ENCODE measurements at places on chromosomes 12 and 14.

DNA sequence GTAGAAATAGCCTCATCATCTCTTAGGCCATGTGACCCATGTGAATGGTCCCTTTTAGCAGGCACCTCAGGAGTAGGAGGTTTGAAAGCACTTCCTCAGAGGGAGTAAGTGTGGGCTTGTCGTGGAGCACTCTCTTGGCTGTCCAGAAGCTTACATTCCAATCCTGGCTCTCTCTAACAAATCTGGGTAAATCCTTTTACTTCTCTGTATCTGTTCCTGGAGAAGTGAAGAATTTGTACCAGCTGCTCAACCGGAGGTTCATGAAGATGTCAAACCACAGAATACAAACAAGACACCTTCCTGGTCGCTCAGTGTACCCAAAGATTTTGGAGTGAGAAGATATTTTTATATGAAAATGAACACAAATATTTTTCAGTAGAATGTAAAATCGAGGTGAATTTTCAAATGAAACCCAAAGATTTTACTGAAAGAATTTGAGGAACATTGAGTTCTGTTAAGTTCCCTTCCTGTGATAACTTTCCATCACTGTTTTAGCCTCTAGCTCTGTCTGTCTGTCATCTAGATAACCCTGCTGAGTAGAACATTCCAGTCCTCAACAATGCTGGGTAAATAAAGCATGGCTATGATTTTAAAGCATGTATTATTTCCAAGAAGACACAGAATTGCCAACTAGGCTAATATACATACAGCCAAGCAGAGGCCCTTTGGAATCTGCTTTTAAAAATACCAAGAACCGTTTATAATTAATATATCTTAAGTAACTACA, 263.9 kb upstream of the RGS6 start:
- DNase-seq = no peak

GRCh38 chr14:54920052-54920451, 17.4 kb upstream of the GCH1 start:
- no peak for DNase-seq

DNA sequence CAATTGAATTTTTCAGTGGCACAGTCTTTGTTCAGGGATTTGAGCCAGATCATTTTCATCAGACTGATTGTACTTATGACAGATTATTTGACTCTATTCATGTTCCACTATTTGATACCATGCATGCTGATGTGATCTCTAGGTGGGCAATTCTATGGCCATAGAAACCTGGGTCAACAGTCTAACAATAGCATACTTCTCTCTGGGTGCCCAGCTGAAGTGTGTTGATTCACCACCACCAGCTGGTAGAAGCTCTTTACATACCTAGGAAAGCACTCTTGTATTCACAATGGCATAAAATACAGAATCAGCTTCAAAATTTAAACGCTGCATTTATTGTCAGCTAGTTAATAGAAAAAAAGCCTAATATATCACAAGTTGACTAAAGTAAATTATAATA, 90.2 kb upstream of the TMTC2 start:
- no peak for DNase-seq

DNA sequence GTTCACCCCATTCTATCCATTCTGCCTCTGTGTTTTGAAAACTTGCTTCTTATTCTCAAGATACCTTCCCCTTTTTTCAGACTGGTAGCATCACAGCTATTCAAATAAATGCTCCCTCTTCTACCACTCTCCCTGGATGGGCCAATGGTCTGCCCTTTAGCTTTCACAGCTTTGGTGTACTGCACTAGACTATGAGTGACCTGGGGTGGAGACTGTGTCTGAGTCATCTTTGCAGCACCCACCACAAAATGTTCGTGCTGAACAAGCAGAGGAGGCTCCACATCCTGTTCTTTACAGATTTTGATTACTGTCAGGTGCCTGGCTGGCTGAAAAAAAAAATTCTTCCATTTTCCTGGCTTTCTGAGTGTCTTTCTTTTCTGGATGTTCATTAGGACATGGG, 1104.1 kb upstream of the TMEM132C start:
- DNase-seq = peak; percentile 71

GRCh38 chr12:79827484-79827883, 107.4 kb downstream of the PPP1R12A start:
- DNase-seq = no peak

- peak; percentile 86 for DNase-seq
Measured at GRCh38 chr12:105741786-105742566, 396.8 kb downstream of the NUAK1 start.

DNA sequence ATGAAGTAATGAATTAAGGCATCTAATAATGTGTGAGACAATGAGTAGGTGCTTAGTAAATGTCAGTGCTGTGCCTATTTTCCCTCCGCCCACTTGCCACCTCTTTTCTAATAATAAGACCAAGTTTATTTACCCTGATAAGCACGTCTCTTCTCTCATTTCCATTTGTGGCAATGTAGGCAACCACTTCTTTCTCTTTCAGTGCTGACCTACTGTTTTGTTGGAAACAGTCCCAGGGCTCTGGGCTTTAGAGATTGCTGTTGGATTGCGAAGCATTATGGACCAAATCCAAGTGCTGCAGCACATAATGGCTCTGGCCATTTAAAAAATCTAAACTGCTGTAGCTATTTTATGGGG, 141.3 kb upstream of the PLEKHG7 start:
- DNase-seq = peak; percentile 93

- DNase-seq = no peak
Measured at GRCh38 chr14:55523321-55523720, 56.7 kb upstream of the KTN1 start.

GRCh38 chr12:65188179-65188701, 18.9 kb downstream of the LEMD3 start:
- DNase-seq = no peak

- no peak for DNase-seq
Measured at GRCh38 chr12:71719647-71720370, 33.9 kb downstream of the TMEM19 start.

DNA sequence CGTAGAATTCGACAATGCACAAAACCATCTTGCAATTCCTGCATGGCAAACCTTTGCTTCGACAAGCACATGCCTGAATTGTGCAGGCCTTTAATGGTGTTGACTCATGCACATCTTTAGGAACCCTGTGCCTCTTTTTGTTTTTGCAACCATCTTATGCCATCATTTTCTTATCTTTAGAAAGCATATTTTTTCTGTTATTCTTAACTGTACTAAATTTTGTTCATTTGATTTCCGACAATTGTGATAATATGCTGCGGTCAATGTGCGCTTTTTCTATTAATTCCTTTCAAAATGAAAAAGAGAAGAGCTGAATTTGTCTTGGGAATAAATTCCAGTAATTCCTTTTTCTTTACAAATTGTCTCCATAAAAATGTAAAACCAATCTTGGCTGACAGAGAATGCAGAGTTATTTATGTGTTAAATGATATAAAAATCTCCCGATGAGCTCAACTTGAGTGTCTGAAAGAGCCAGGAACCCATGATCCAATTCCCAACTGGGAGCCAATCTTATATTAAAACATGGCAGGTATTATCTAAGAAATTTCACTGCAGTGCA, 20.1 kb upstream of the CDK17 start:
- DNase-seq = no peak

GRCh38 chr12:95258151-95258550, 40.5 kb downstream of the VEZT start:
- no peak for DNase-seq

DNA sequence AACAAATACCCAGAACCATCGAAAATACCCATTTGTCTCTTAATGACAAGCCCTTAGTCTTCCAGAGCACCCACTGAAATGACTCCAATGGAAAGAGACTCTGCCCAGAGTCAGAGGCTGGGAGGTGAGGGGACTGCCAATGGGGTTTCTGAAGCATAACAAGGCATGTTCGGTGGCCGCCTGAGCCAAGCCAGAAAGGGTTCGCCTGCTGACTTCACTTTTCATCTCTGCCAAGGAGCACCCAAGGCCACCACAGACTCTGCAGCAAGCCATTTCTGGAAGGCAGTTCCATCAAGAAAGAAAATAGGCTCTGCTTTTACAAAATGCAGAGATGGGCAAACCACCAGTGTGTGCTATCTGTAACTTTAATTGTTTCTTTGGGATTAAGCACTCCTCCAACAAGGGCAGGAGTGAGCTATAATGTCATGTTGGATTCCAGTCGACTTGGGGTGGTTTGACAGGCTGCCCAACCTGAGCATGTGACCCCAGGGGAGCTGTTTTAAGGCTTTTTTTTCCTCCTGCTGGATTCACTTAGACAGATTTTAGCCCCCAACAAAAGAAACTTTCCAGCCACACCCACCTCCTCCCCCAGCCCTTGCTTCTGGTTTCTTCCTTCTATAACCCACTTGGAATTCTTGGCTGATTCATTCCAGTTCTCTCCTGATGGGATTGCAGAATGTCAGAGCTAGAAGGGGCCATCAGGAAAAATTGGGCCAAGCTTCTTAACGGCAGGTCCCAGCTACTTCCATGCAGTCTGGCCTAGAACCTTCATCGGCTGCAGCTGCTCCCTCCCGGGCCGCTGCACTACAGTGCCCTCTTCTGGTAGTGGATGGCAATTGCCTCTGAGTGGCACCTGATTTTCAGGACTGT, 24.1 kb downstream of the CKAP4 start:
- peak; percentile 47 for DNase-seq

GRCh38 chr14:54837508-54838149, 65.0 kb downstream of the GCH1 start:
- no peak for DNase-seq

DNA sequence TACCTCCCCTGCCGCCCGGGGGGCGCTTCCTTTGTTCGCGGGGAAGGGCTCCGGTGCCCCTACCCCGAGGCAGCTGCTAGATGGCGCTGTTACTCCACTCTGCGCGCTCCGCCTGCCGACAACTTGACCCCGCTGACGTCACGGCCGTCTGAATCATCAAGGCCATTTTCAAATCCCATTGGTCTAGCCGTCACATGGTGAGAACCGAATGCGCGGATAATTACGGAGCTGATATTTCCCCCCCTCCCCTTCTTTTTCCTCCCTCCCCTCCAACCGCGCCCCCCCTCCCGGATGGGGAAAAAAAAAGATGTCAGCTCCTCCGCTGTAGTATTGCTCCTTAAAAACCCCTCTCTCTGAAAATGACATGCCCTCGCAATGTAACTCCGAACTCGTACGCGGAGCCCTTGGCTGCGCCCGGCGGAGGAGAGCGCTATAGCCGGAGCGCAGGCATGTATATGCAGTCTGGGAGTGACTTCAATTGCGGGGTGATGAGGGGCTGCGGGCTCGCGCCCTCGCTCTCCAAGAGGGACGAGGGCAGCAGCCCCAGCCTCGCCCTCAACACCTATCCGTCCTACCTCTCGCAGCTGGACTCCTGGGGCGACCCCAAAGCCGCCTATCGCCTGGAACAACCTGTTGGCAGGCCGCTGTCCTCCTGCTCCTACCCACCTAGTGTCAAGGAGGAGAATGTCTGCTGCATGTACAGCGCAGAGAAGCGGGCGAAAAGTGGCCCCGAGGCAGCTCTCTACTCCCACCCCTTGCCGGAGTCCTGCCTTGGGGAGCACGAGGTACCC, at the start of gene HOXC10:
Gene HOXC10 (plus strand): TSS at position 246 of the 791 bp plus-strand sequence. CDS start 114 bp downstream, at position 360.
- peak; percentile 97 for DNase-seq

GRCh38 chr14:35594616-35595015, 60.7 kb downstream of the INSM2 start:
- DNase-seq = no peak

- DNase-seq = no peak
Measured at GRCh38 chr14:38127356-38127755, 80.3 kb upstream of the SSTR1 start.

- no peak for DNase-seq
Measured at GRCh38 chr14:103728721-103729120, 13.1 kb downstream of the ZFYVE21 start.

GRCh38 chr14:24813089-24813815, 179.3 kb upstream of the GZMB start:
- no peak for DNase-seq

DNA sequence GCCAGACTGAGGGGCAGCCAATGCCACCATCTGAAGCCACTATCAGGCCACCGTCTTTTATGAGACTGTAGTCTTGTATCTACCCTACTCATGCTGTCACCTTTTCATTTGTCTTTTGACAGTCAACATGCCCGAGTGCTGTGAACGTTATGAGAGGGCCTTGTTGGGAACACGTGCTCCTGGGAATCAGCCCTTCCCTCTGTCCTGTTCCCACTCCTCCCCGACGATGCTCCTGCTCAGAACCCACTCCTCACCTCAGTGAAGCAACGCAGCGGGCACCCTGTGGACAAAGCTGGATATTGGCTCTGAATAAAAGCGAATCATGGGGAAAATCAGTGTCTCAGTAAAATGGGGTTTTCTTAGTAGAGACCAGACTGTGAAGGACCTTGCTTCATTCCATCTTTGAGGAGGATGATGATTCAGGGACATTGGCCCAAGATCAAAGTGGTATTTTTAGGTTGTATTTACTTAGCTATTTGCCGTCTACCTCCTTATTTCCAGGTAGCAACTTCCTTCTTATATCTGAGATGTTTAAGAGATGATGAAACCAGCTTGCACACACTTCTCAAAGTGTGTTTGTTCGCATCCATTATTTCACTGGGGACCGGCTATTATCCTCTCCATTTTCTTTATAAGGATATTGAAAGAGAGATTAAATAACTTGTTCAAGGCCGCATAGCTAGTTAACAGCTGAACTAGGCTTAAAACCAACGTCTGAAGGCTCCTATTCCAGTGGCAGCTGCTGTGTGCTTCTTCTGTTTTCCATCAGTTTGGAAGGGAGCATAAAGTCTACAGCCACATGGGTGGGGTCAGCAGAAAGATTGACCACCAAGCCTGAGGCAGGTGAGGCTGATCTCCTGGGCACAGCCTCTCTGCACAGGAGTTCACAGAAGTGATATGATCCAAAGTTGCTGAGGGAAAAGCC, 43.9 kb upstream of the CTDSP2 start:
- no peak for DNase-seq

- no peak for DNase-seq
Measured at GRCh38 chr12:127767656-127768055, 499.3 kb upstream of the TMEM132C start.

DNA sequence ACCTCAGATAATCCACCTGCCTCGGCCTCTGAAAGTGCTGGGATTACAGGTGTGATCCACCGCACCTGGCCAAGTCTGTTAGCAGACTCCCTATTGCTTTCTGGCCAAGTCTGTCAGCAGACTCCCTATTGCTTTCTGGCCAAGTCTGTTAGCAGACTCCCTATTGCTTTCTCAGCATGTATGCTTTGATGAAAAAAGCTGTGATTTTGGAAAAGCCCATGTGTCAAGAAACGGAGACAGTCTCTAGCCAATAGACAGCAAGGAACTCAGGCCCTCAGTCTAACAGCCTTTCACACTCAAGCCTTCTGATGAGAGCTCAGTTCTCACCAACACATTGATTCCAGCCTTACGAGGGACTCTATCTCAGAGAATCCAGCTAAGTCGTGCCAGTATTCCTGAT, 158.8 kb upstream of the KRR1 start:
- DNase-seq = no peak

GRCh38 chr12:1839464-1839863, 19.1 kb downstream of the LRTM2 start:
- no peak for DNase-seq

Measured in stromal cell of bone marrow (primary cell).